ENCODE measurements at places on chromosomes 3 and 15.

- no peak for DNase-seq
Measured at GRCh38 chr3:103977417-103977816, 1389.3 kb upstream of the ALCAM start.

DNA sequence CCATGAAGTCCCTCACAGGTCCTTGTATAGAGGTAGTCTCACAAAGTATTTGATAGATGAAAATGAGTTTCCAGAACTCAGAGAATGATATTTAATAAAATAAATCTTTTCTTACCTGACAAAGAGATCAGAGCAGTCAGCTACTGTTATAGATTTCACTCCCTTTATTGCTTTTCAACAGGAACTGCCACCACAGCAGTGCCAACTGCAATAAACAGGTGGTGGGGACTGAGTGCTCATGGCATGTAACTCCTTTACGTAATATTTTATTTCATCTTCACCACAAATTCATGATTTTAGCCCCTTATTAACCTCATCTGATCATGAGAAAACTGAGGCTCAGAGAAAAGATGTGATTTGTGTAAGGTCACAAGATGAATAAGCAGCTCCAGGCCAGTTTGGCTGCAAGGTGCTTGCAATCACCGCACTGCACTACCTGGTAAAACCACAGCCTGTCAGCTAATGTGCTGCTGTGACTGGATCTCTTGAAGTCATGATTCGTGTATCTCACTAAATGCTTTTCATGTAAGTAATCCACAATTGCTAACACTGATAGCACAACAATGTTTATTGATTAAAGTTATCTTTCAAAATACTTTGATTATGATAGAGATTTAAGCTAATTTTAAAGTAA is 78.8 kb downstream of the WNT5A start:
- DNase-seq = no peak

DNA sequence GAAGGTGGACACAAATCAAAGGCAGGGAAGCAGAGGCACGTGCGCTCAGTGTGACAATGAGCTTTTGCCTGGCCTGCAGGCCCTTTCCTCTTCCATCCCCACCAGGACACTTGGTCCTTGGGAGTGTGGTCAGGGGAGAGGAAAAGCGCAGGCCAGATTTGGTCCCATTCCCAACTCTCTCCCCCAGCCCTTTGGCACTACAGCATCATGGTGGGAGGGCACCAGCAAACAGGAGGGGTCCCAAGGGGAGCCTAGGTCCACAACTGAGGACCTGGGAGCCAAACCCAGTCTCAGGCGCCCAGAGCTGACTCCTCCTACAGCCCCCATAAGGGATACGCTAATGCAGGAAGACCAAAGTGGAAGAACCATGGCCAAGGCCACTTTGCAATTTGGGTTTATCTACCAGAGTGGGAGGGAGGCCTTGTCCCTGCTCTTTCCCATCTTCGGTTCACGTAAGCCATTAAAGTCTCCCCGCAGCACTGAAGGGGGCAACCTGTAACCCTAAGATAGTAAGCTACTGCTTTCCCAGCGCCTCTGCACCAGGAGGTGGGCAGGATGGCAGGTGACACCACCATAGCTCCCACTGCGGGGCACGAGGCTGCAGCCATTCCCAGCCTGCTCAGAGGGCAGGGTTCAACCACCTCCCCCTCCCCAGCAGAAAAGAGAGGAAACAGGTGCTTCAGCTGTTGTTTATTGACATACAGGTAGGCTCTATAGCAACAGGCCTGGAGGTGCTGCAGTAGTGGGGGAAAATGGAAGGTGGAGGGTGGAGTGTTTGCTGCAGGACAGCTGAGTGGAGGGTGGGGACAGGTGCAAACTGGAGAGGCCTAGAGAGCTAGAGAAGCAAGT is 993 bp upstream of the GRAMD2A start:
- no peak for DNase-seq

- no peak for DNase-seq
Measured at GRCh38 chr3:16795581-16795980, 89.2 kb upstream of the PLCL2 start.

DNA sequence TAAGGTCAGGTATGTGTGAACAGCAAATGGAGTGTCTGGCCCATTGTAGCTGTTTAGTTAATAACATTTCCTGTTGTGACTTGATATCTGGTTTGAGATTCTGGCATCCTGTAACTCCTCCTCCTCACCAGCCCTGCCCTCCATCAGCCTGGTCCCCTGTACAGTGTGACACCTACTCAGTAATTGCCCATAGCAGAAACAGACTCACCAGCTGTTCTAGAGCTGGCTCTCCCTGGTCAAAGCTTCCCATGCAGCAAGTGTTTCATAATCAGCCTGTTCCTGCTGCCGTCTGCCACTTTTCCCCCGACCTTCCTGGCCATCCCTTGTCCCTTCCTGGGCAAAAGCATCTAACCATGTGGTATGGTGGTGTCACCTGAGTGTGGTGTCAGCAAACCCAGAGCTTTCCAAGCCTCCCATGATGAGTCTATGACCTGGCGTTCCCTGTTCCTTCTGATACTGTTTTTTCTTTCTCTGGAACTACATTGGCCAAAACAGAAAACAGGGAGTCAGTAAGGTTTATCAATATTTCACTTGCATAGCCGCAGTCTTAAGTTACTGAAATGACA is 55.4 kb downstream of the B3GALNT1 start:
- DNase-seq = no peak

GRCh38 chr3:113086560-113087461 is 96.0 kb downstream of the GTPBP8 start:
- DNase-seq = no peak

GRCh38 chr3:58824285-58824684 is 157.7 kb upstream of the FAM3D start:
- peak; percentile 40 for DNase-seq

GRCh38 chr15:66239514-66239913 is 14.0 kb downstream of the MEGF11 start:
- DNase-seq = no peak

GRCh38 chr15:101313041-101313761 is 18.2 kb upstream of the SNRPA1 start:
- no peak for DNase-seq

GRCh38 chr15:62109982-62110851 is 43.4 kb downstream of the C2CD4A start:
- peak; percentile 41 for DNase-seq

DNA sequence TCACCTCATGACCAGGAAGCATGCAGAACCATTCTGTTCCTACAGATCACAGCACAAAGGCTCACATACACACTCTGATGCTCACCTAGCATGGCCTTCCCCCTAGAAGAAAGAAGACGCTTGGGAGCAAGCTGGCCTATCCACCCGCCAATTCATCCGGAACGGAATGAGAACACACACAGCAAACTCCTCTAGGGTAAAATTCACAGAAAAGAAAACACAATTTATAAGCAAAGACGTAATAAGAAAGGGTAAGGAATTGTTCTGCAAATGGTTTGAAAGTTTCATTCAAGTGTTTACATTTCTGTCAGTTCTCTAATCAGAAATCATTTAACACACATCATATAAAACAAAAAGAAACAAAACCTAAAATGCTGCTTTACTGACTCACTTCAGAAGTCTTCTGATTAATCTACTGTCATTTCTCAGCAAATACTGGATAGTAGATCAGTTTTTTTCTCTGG is 218.1 kb downstream of the OSBPL10 start:
- DNase-seq = no peak

GRCh38 chr15:66927201-66928077 is 138.0 kb upstream of the SMAD3 start:
- no peak for DNase-seq

- no peak for DNase-seq
Measured at GRCh38 chr3:149356044-149356592, 21.3 kb downstream of the TM4SF1 start.

DNA sequence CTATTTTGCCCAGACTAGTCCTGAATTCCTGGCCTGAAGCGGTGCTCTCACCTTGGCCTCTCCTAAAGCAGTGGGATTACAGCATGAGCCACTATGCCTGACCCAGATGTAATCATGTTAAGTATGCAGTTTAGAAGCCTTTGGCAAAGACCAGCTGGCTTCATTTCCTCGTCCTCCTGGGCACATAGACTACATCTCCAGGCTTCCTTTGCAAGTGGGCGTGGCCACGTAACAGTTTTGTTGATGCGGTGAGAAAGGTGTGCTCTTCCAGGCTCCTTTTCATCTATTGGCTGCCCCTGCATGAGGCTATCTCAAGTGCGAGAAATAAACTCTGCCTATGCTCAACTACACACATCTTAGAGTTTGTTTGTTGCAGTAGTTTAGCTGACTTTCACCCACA is 13.0 kb downstream of the SV2B start:
- no peak for DNase-seq

DNA sequence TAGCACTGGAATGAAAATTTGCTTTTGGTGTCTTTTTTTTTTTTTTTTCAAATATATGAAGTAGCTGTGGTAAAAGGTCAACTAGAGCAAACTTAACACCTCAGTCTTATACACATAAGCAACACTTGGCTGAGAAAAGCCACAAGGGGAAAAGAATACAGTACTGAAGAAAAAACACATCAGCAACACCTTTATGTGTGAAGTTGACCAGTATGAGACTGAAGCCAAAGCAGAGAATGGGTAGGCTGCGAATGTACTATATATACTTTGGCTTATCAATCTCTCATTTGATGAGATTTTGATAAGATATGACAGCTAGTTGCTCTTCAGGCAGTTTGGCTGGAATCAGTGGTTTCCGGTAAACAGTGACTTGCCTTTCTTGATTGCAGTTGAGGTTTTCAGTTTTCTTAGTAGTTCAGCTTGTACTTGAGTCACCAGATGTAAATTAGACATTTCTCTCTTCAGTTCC is 22.0 kb upstream of the ZCWPW2 start:
- peak; percentile 86 for DNase-seq

- peak; percentile 44 for DNase-seq
Measured at GRCh38 chr3:184284696-184285095, 8.9 kb downstream of the ECE2 start.

GRCh38 chr15:51580385-51580784 is 42.2 kb downstream of the DMXL2 start:
- no peak for DNase-seq

DNA sequence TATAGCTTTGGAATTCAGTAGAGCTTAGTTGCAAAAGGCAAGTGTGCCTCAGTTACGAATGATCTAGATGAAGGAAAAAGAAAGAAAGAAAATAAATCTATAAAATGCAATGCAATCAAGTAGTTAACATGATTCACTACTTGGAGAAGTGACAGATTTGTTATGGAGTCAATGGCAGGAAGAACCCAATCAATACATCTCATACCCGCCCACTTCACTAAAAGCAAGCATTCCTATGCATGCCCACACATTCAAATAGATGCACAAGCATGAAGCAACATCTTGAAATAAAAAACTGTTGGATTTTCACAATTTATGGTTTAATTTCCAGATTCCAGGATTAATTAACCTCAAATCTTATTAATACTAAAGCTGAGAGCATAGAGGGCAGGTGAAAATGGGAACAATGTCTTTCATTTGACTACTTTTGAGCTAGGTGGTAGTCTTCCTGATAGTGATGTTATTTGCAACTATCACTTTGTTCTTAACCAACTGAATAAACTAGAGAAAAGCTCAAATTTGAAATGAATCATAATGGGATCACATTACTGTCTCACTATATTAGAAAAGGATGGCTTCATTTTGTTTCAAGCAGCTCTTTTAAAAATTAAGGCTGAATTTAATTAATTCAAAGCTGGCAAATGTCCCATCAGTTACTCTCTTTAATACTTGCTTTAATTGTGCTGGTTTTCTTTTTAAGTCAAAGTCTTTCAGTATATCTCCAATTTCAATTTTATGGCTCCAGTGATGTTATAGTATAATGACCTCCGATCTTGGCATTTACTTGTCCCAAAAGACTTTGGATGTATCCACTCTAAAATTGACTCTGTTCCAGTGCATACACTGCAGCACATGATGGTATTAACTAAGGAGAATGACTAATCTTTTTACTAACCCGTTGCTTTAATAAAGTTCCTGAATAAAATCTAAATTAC is 46.7 kb upstream of the CCDC50 start:
- DNase-seq = no peak

GRCh38 chr3:30962084-30962483 is 67.6 kb upstream of the GADL1 start:
- no peak for DNase-seq

DNA sequence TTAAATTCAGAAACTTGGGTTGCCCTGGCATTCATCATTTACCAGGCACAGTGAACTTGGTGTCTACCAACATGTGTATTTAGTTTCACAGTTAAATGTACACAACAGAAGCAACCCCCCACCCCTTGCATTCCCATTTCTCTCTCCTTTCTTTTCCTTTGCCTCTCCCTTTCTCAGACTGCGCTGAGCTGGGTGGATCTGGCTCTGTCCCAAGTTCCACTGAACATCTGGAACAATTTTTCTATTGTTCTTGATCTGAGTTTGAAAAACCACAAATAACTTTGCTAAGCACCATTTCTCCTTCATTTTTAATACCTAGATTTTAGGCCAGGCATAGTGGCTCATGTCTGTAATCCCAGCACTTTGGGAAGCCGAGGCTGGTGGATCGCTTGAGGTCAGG is 242.2 kb downstream of the ABHD5 start:
- no peak for DNase-seq

GRCh38 chr3:122679085-122679881 is 1.4 kb upstream of the PARP14 start:
- peak; percentile 90 for DNase-seq

- DNase-seq = no peak
Measured at GRCh38 chr15:85314633-85315032, 65.8 kb upstream of the AKAP13 start.

- no peak for DNase-seq
Measured at GRCh38 chr3:141955175-141955574, 78.7 kb downstream of the ATP1B3 start.

DNA sequence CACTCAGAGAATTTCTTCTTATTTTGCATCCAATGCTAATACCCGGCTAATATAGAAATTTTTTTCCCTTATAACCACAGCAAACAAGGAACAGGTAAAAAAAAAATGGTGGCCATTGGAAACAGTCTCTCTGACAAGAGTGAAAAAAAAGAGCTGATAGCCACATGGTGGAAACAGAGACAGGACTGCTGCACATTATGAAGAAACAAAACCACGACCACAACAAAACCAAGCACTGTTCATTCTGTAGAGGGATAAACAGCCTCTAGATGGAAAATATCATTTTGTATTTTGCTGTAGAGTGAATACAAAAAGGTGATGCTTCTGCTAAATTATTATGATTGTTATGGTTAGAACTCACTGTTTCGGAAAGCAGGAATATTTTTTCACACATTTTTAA is 686.2 kb downstream of the NLGN1 start:
- no peak for DNase-seq

- DNase-seq = no peak
Measured at GRCh38 chr3:8988791-8989558, 25.7 kb upstream of the RAD18 start.
